ENCODE measurements at places on chromosomes 2 and 18.

- no peak for DNase-seq
These were observed 153.5 kb upstream of the NFATC1 start for GRCh38 chr18:79242246-79242645.

GRCh38 chr2:149290662-149291061 is 39.7 kb upstream of the LYPD6 start:
- DNase-seq, result no peak

- DNase-seq, result peak; percentile 55
These were observed at the start of gene EXOC6B for GRCh38 chr2:72825257-72826155. Gene EXOC6B (minus strand): TSS chr2:72826033.

DNA sequence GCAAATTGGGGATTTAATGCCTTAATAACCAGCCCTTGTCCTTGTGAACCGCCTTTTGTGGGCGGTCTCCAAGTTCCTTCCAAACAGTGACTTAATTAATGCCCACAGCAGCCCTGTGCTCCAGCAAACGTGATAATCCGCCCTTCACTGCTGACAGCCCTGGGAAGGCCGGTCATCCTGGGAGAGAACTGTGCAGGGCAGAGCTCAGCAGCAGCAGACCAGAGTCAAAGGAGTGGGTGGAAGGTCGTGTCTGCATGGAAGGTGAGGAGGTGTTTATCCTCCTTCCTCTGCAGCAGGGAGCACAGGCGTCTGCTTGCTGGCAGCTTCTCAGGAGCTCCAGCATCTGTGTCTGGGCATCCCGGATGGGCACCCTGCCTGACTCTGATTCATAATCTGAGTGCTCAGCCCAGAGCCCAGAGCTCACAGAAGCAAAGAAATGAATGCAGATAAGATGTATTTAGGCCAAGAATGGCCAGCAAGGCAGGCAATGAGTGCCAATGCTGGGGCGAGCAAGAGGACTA is 270.0 kb upstream of the PXDN start:
- DNase-seq, result peak; percentile 45

DNA sequence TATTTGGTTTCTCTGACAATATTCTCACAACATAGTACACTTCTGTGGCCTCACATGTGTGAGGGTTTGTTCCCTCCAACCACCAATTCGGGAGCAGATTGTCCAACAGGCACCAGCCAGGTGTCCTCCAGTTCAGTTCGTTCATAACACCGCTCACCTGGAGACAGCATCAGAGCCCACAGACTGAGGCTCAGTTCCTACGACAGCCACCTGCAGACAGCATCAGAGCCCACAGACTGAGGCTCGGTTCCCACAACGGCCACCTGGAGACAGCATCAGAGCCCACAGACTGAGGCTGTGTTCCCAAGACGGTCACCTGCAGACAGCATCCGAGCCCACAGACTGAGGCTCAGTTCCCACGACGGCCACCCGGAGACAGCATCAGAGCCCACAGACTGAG is 58.2 kb upstream of the SNTG2 start:
- no peak for DNase-seq

GRCh38 chr2:238159071-238159539 is 335 bp downstream of the ERFE start:
- no peak for DNase-seq

- no peak for DNase-seq
These were observed 172.8 kb downstream of the MYT1L start for GRCh38 chr2:2158189-2158826.

DNA sequence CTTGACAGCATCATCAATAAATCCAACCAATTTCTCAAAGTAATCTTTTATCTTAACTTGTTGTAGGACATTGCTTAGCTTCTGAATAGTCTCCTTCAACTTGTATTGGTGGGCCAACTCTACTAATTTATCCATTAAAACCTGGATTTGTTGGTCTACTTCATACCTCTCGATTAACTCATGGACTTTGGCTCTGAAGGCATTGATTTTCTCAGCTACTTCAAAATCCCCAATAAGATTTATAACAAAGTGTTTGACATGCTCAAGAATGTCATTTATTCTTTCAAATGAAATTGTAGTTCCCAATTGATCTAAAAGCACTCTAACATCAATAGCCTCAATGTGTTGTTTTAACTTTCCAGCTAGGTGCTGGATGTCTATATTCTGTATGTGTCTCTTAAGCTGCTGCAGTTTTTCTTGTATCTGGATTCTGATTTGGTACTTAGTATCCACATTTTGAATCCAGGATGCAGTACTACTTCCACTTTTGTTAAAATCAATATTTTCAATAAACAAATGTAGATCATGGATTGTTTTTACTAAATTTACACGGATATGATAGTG is 34.1 kb downstream of the APOB start:
- DNase-seq, result no peak

DNA sequence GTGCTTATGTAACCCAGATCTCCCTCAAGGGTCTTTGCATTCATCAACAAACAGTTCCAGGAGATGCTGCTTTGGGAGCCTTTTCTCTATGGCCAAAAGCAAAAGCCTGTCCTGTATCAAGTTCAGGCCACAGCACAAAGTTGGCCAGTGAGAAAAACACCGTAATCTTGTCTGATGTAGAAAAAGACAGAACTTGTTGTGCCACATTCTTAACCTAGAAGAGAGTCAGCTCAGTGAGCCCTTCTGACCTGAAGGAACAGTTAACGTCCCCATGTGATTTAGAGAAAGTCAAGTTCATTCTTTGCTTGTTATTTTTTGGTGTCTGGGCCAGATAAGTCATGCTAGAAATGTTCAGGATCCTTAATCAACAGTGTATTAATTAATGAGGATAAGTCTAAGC is 7.8 kb upstream of the CNDP1 start:
- DNase-seq, result no peak

GRCh38 chr2:120914839-120915521 is 179.3 kb downstream of the GLI2 start:
- peak; percentile 70 for DNase-seq
